ENCODE measurements at places on chromosomes 2 and 18.

GRCh38 chr2:43121580-43122314, 104.7 kb downstream of the ZFP36L2 start:
- DNase-seq: no peak

DNA sequence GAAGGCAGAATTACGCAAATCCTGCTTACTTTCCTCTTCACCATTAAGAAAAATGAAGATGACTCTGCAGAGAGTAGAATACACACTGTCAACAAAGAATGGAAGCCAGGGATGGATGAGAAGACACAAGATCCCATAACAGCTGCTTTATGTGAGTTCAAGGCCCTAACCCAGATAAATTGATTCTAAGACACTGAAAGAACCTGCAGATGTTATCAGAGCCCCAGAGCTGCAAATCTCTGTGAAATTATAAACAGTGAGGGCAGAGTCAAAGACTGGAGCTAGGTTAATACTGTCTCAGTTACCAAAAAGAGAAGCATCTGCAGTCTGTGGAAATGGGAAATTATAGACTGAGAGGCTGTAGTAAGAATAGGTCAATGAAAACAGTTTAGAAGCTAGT, 320.1 kb upstream of the PKDCC start:
- no peak for DNase-seq

DNA sequence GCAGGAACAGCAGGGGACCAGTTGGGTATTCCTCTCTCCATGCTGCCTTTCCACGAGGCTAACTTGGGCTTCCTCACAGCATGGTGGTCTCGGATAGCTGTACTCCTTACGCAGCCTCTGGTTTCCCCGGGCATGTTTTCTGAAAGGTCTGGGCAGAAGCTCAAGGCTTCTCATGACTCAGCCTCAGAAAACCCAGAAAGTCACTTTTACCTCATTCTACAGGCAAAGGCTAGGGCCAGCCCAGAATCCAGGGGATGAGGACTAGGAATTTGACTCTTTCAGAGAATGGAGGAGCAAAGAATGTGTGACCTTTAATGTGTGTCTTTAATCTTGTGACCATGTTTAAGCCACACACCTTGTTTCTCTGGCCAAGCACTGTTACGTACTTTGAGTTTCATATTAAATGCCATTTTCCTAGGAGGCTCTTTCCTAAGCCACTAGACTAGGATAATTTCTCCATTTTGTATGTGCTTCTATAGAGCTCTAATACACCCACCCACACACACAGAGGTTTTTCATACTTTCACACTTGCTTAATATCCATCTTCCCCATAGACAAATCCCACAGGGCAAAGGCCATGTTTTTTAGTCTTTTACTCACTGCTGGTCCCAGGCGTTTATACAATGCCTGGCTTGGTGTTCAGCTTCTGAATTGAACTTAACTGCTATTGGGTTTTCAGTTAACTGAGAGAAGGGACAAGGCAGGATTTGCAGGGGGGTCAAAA, 77.3 kb downstream of the LONRF2 start:
- no peak for DNase-seq

- no peak for DNase-seq
These were observed 89.3 kb upstream of the OTOS start for GRCh38 chr2:240229603-240230235.

DNA sequence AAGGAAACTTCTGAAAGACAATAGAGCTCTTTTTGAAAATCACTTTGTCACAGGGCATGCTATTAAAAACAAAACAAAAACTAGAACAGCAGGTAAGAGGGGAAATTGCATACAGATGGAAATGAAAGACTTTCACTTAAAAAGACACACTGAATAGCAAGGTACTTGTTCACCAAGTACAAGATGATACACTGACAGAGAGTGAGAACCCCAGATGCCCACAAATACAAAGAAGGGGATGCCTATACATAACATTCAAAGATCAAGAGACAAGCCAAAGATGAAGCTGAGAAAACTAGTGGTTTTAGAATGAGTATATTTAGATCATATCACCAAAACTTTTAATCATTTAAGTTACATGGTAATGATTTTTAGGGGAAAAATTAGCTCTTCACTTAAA, 60.7 kb downstream of the ASXL2 start:
- DNase-seq: no peak

DNA sequence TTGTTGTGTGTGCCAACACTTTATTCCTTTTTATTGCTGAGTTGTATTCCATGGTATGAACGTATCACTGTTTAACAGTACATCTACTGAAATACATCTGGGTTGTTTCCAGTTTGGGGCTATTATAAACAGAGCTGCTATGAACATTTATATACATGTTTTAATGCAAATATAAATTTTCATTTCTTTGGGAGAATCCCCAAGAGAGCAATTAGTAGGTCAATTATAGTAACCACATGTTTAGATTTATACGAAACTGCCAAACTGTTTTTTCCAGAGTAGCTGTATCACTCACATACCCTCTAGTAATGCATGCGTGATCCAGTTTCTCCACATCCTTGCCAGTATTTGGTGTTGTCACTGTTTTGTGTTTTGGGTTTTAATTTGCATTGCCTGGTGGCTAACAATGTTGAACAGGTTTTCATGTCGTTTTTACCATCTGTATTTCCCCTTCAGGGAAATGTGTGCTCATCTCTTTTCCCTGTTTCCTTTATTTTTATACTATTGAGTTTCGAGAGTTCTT, 81.0 kb downstream of the TMEM131 start:
- DNase-seq: no peak

DNA sequence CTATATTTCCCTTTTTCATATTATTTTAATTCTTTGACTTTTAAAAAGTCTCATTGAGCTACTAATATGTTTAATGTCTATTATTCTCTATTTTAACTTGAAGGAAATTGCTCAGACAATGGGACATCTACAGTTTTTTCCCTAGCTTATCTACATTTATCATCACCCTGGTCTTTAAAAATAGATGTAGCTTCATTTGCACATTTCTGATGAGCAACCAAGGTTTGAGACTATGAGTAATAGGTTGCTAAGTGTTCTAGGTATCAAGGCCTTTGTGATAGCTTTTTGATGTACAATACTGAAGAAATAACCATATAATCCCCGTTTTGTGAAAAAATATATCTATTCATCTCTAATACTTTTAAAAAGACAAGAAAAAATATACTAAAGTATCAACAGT, 47.0 kb downstream of the STAT4 start:
- DNase-seq: no peak

GRCh38 chr2:12168354-12168753, 421.9 kb downstream of the LPIN1 start:
- no peak for DNase-seq

GRCh38 chr2:192051533-192051932, 143.2 kb downstream of the TMEFF2 start:
- peak; percentile 6 for DNase-seq

DNA sequence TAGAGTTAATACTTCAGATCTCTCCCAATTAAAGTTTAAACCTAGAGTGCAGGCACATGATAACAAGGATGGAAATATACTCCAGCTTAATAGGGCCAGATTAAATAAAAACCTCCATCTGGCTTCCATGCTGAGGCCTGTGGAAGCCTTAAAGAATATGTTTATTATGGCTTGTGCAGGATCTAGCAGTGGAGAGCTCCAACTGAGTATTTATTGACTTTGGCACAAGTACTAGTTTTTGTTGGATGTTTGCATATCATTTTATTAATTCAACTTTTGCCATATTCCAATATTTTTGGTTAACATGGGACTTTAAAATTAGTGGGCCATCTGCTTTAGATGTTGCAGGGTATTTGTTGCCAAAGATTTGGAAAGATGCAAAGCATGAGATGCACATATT, 860.4 kb upstream of the SOX11 start:
- no peak for DNase-seq

DNA sequence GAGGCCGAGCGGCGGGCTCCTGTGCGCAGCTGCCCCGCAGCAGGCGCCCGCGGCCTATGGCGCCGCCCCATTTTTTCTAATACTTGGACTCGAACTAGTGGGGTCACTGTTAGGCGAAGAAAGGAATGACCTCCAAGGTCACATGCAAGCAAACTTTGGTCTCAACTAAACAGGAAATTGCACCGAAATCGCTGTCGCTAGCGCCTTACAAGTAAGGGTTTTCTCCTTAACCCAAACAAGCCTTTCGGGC, 339 bp downstream of the ACAA2 start:
- peak; percentile 25 for DNase-seq

DNA sequence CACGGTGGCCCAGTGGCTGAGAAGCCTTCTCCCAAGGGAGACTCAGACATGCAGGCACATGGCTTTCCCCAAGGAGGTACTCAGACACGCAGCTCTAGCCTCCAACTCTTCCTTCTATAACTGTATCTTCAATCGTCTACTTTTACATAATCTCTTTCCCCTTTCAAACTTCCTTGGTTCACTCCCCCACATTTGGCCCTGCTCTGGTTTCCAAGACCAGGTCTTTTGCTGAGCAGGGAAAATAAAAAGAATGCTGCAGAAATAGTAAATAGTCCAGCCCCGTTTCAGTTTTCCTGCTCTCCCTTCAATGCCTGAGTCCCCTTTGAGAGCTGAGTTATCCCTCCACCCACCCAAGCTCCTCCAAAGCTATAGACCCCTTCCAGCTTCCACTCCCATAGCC, 635.0 kb downstream of the ARHGAP15 start:
- no peak for DNase-seq

DNA sequence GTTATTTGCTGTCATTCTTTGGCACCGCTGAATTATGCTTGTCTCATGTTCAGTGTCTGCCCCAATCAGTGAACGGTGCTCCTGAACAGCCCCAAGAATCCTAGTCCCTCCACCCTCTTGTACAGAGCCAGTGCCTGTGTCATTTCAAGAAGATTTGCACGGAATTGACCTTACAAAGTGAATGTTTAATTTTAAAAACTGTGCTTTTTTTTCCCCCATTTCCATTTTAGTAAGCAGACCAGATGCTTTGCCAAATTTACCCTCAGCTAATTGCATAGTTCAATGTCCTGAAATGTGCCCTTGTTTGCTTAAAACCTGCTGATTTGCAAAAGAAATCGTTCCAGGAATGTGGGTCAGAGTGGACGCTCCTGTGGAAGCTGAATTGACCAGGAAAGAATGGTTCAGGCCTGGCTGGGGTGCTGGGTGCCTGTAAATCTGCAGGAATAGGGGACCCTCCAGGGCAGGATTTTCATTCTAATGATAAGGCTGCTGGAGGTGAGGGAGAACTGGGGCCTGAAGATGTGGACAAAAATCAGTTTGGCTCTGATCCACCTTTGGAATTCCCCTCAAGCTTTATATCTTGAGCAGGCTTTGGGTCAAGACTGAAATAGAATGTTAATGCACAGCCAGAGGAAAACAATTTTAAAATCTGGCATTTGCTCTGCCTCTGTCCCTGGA, 20.1 kb downstream of the TMEM17 start:
- no peak for DNase-seq

GRCh38 chr2:56483081-56483480, 299.3 kb downstream of the CCDC85A start:
- DNase-seq: no peak

DNA sequence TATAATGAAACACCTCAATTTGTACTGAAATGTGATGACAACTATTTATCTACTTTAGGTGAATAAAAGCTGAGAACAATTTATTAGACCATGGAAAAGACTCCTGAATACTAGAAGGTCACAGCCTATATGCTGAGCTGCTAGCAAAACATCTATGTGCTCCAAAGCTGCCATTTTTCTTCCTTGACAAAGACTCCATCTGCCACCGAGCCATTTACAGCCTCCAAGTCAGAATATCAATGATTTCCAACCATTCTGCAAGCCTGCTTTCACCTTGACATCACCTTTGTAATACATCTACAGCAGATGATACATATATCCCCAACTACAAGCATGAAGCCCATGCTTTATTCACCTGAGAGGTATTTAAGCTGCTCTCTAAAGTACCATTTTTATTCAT, 84.9 kb downstream of the BAZ2B start:
- DNase-seq: no peak
